CD4-positive, CD25-positive, alpha-beta regulatory T cell (primary cell): ENCODE measurements at places on chromosomes 2 and 18. TPM values are rescaled to one million over a fixed set of nuclear protein-coding genes. Genes with fewer than 3 reads are reported as not detected.

GRCh38 chr2:64214281-64215115, 70.3 kb upstream of the PELI1 start:
- peak; percentile 91 for DNase-seq

DNA sequence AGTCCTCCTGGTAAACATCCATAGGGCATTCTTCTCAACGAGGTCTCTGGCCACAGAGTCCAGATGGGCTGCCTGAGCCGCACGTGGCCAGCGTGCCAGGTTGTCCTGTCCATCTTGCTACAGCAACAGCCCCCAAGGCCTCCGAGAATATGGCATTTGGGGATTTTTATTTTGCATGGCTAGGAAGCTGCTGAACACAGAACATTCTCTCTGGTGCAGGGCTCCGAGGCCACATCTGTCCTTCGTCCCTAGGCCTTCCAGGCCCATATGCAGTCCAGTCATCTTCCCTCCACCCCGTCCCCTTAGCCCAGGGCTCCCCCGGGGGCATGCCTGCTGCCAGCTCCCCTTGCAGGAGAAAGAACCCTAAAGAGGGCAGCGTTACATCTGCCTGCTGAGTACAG, 2.3 kb downstream of the HDAC4 start:
- DNase-seq = no peak

DNA sequence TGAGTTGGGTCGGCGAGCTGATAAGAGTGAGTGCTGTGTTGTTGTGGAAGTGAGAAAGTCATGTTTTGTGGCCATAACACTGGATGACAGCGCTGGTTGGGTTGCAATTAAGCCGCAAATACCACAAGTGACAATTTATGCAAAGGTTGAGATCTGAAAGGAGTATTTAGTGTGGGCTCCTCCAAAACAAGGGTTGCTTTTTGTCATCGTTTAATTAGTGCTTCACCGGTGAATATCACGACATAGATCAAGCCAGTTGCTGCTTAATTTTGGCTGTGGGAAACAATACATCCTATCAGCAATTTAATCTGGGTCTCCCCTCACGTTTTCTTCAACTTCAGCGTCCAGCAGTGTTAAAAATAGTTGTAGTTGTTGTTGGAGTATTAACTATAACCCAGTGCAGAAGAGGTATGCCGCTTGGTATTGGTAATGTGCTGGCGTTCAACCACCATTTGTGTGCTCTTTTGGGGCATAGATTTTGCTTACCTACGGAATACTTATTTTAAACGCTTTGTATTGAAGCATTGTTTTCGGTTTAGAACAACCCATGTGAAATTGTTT, 662 bp downstream of the ACVR2A start:
- DNase-seq = peak; percentile 43

GRCh38 chr2:129801575-129801974, 177.9 kb upstream of the RAB6C start:
- no peak for DNase-seq

- DNase-seq = no peak
Measured at GRCh38 chr2:205740381-205740780, 58.1 kb downstream of the NRP2 start.

DNA sequence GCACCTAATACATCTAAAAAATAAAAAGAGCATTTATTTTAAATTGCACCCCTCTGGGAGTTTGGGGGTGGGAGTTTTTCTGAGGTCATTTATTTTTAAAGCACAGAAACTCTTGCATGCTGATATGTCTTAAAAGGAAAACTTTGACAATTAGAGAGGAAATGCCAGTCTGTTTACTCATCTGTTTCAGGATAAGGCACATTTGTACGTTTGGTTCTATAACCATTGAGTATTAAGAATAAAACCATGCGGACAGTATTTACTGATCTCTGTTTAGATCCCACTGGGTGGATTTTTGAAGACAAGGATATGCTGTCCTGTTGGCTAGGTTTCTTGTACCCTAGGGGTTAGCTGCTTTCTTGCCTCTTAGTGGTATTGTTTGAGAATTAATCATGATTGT, 122.9 kb downstream of the TANC1 start:
- no peak for DNase-seq

- DNase-seq = no peak
Measured at GRCh38 chr2:226703514-226703913, 96.1 kb downstream of the IRS1 start.

DNA sequence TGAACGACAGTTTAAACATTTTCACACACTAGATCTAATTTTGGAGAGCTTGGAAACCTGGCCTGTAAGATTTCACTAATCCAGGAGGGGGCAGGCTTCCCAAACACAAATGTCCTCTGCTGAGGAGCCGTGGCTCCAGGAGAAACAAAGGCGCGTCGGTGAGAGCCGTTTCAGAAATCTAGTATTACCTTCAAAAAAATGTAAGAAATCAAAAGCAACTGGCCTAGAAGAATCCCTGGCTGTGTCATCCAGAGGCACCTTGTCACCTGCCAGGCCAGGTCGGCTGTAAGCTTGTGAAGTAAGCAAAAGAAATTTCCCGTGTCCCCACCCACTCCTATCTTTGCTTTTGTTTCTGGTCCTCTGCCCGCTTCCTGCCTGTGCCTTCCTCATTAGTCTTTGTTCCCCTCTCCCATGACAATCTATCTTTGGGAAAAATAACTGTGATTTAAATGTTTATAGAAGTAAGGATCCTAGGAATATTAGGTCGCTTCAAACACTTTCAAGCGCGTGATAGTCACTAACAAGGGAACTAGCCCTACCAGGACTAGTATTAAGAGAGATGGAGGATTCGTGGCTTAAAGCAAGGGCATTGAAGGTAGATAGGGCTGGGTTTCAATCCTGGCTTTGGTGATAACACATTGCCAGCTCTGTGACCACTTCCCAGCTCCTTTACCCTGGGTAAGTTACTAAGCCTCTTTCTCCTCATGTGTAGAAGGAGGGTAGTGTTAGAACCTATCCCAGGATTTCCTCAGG, 99.5 kb upstream of the STK39 start:
- peak; percentile 28 for DNase-seq

GRCh38 chr2:55826246-55826645, 97.3 kb downstream of the EFEMP1 start:
- DNase-seq = no peak

DNA sequence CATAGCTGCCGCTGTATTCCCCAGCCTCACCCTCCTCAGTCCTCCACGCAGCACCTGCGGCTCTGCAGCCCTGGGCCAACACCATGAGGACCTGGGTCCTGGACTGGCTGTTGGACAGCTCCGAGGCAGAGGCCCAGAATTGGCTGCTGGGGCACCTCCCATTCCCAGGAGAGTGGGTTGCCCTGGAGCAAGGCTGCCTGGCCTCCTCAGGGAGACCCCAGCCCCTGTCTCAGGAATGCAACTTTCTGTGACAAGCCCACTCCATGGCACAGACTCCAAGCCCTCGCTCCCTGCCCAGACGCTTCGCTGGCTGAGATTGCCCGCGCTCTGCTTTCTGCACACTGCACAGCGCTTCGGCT, 33.0 kb downstream of the CYP26B1 start:
- no peak for DNase-seq

DNA sequence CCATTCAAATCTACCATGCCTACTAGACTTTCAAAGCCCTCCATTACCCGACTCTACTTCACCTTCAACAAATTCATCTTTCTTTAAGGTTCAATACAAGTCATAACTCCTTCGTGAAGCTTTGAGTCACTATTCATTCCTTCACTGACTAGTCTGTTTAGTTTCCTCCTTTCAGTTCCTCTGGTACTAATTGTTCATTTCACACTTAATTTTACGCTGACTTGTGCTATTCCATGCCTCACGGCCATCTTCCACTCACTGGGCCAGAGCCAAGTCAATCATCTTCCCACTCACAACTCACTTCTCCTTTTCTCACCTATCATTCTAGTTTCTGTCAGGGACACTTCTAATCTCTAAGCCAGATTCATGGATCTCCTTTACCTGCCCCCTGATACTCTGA, 136.2 kb downstream of the MTX2 start:
- DNase-seq = no peak

DNA sequence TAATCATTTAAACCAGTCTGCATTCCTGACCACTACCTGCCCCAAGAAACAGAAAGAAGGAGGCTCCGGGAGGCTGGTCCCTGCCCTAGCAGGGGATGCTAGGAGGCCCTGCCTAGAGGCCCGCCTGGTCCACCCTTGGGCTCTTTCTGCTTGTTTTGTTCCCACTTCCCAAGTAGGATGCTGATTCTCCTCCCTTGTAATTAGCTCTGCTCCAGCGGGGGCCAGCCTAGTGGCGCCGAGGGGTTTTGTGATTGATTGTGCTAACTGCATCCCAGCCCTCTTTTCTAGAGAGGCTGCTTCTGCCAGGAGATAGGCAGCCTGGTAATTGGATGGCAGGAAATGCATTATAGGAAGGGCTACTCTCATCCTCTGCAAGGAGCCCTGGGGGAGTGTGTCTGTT, 220.0 kb downstream of the LOXHD1 start:
- DNase-seq = no peak

DNA sequence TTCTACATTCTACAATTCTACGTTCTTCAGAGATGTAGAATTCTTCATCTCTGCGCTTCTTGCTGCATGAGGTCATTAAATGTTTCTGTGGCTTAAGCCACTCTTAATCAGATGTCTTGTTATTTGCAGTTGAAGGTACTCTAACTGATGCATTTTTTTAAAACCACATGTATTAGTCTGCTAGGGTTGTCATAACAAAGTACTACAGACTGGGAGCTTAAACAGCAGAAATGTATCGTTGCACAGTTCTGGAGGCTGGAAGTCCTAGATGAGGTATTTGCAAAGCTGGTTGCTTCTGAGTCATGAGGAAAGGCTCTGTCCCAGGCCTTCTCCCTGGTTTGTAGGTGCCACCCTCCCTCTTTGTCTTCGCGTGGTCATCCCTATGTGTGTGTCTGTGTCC, 176.3 kb upstream of the GLI2 start:
- no peak for DNase-seq

- no peak for DNase-seq
Measured at GRCh38 chr2:231689124-231689893, 19.0 kb upstream of the PTMA start.

- no peak for DNase-seq
Measured at GRCh38 chr2:203713381-203713780, 6.9 kb downstream of the CD28 start.

GRCh38 chr2:177187631-177188312, 24.8 kb upstream of the HNRNPA3 start:
- no peak for DNase-seq

- no peak for DNase-seq
Measured at GRCh38 chr2:191933307-191934105, 86.6 kb upstream of the CAVIN2 start.

- DNase-seq = no peak
Measured at GRCh38 chr2:205678541-205679142, 3.7 kb upstream of the NRP2 start.

GRCh38 chr18:21163647-21164547, 52.3 kb upstream of the ROCK1 start:
- no peak for DNase-seq

GRCh38 chr2:121709776-121710469, 26.8 kb downstream of the NIFK start:
- DNase-seq = no peak

- no peak for DNase-seq
Measured at GRCh38 chr18:45012286-45012685, 331.6 kb downstream of the SETBP1 start.

DNA sequence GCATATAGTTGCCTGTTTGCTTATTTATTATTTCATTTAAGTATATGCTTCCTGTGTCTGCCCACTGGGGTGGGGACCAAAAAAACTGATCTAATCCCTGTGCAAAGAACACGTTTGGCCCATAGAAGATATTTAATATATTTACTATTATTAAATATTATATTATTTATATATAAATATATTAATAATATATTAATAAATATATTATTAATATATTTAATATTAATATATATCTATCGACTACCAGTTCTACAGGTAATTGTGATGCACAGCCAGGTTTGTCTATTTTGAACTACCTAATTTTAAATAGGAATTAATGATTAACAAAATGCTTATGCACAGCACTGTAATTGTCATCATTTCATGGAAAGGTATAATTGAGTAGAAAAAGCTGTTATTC, 288.9 kb upstream of the LYPD1 start:
- no peak for DNase-seq

GRCh38 chr2:181052523-181052891, 72.1 kb downstream of the UBE2E3 start:
- no peak for DNase-seq

DNA sequence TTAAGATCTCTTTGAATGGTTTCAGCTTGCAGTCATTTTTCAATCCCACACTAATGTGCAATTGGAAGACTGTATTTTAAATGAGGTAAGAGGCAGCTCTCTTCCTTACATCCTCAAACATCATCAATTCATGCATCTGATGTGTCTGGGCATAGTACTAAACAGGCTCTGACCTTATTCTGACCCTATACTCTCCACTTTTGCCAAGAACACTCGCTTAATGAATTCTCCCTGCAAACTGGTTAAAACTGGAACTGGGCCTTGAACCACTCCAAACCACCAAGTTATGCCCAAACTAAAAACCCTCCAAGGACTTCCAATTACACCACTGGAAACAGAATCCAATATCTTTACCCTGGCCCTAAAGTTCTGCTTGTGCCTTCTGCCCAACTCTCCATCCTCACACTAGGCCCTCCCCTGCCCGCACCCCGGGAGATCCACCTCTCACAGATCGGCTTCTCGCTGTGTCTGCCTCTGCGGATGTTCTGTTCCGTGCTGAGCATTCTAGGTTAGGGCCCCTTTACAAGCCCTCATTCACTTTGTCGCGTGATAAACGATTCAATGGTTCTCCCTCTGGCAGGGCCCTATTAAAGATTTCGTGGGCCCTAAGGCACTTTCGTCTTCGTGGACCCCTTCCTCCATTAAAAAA, 1.2 kb downstream of the M1AP start:
- DNase-seq = no peak

- DNase-seq = no peak
Measured at GRCh38 chr2:203988500-203989260, 52.1 kb downstream of the ICOS start.

DNA sequence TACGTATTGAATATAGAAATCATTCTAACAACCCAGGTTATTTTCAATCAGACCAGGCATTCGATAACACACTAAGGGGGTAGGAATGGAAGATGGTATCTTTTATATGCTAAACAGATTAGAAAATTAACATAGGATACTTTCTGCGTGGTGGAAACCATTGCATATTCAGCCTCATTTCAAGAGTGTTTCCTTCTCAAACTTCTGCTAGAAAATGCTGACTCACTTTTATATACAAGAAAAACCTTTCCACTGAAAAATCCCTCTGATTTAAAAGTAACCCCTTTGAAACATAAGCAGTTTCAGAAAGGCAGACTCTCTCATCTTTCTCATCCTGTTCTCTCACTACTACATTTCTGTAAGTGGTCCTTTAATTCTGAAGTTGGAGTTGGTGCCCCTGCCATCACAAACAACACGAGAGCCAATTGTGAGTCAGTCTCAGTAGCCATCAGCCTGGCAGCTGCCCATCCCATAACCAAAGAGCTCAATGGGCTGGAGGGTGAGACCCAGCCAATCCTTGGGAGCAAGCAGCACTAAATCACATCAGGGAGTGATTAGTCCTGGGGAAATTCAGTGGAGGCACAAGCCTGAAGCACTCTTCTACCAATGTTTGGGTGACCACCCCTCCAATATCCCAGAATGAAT, 343.1 kb downstream of the CELF4 start:
- no peak for DNase-seq

- no peak for DNase-seq
Measured at GRCh38 chr2:134718817-134719814, at the start of gene TMEM163. TSS of gene TMEM163 (minus strand) at chr2:134719000.

Gene SLC9A2
- polyA plus RNA-seq = not detected

Gene RIT2
- not detected for polyA plus RNA-seq

Gene NCKAP5
- polyA plus RNA-seq = not detected

Gene ATP6V1B1
- polyA plus RNA-seq = not detected

Gene MEP1B
- polyA plus RNA-seq = not detected

Gene FIGN
- not detected for polyA plus RNA-seq

Gene C2orf76
- 24.6 TPM for polyA plus RNA-seq

Gene DSG4
- not detected for polyA plus RNA-seq

Gene DPP10
- polyA plus RNA-seq = not detected

Gene VAMP5
- 211 TPM for polyA plus RNA-seq

Gene DTNA
- not detected for polyA plus RNA-seq
